Neuronal stem cell (in vitro differentiated cells): ENCODE measurements at places on chromosomes 3 and 15.
A peak's percentile ranks its signal among the peaks of the same experiment; 100 is the strongest.

DNA sequence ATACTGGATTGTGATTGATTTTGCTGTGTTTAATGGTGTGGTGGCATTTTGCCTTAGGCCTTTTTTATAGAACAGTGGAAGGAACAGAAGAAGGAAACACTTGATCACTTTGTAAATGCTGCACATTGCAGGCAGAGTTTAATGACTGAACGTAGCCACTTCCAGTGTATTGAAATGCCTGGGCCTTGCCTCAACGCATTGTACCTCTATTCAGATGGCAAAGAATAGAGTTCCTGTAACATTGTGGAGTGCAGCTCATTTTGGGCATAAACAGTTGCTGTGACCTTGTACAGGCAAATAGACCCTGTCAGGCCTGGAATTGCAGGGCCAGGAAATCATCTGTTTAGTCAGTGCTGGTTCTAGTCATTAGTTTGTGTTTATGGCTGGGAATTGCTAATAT is 225.0 kb downstream of the EPHA3 start:
- DNase-seq: no peak

- DNase-seq: no peak
Observed at GRCh38 chr3:87982421-87982820, 76.4 kb downstream of the CGGBP1 start.

- DNase-seq: no peak
Observed at GRCh38 chr3:176796371-176796770, 400.9 kb downstream of the TBL1XR1 start.

- DNase-seq: no peak
Observed at GRCh38 chr15:70142322-70143191, 44.8 kb upstream of the TLE3 start.

- no peak for DNase-seq
Observed at GRCh38 chr3:31219131-31219843, 313.4 kb upstream of the STT3B start.

- DNase-seq: peak; percentile 21
Observed at GRCh38 chr15:64162478-64162868, 349 bp downstream of the PPIB start.

DNA sequence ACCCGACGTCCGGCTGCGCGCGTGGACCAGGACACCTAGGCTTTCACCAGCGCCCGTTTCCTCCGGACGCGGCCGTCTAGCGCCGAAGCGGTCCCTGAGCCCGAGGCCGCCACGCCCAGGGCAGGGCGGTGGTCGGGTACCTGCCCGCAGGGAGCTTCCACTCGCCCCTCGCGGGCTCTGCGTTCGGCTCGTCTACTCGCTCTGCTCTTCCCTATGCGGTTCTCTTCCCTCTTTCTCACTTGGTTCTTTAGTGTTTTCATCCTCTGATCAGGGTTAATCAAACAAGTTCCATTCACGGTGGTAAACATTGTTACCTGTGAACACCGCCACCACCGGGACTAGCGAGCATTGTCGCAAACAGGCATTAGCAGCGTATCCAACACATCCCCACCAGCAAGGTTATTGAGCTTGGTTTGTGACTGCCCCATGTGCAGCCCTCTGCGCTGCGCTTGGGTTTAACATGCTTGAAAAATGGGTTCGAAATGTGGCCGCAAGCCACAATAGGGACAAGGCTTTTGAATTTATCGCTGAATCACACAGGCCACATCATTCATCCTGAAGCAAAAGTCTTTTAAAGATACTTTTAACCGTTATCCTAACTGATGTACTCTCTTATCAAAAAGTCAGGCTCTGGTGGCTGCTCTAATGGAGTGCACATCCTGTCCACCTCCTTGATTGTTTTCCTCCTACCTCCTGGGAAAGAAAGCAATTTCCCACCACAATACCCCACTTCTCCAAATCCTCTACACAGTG is 843 bp upstream of the CD47 start:
- DNase-seq: no peak

DNA sequence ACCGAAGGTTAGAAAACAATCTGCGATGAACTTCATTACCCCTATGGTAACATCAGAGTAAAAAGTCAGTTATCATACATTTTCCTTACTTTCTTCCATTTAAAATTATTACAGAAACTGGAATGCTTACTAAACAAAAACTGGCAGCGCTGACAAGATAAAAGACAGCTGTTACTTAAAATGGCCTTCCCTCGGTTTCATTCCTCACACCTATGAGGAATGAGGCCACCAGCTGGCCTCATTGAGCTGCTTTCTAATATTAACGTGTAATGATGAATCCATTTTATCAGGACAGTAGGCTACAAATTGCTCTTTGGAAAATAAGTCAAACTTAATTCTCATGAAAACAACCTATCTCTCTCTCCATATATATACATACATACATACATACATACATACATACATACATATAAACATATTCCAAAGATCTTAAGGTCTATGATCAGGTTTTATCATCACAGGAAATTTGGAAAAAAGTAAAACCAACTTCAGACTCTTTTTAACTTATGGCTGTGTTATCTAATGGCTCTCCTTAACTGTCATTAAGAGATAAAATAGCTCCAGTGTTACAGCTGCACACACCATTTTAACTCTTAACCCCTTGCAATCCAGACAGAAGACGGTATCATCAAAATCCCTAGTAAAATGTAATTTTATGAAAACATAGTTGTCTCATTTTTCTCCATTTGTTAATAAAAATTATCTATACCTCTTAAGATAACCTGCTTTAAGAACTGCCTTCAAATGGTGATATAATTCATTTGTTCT is 5.2 kb downstream of the CCNL1 start:
- DNase-seq: no peak

GRCh38 chr3:172140499-172141391 is 101.4 kb downstream of the FNDC3B start:
- DNase-seq: no peak

- DNase-seq: no peak
Observed at GRCh38 chr3:385151-385550, 188.6 kb downstream of the CHL1 start.

- no peak for DNase-seq
Observed at GRCh38 chr15:40048926-40049475, 10.0 kb upstream of the SRP14 start.

- DNase-seq: no peak
Observed at GRCh38 chr3:90184861-90185260, 1077.4 kb downstream of the EPHA3 start.

DNA sequence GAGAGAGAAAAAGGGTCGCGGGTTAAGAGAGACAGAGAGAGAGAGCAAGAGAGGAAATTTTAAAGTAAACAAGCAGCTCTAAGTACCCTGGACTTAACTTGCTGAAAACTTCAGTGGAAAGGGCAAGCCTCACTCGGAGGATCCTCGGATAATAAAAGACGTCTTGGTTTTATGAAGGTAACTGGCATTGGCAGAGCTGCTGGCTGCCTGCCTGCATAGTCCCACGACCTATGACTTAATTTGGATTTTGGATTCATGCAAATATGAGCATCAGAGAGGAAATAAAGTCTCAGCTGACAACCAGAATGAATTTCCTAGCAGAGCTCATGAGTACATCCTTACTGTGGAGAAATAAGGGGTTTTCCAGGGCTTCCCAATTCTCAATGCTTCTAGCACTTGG is 95.1 kb upstream of the PDZRN3 start:
- DNase-seq: no peak

GRCh38 chr3:189513281-189514117 is 117.7 kb upstream of the TP63 start:
- DNase-seq: no peak

DNA sequence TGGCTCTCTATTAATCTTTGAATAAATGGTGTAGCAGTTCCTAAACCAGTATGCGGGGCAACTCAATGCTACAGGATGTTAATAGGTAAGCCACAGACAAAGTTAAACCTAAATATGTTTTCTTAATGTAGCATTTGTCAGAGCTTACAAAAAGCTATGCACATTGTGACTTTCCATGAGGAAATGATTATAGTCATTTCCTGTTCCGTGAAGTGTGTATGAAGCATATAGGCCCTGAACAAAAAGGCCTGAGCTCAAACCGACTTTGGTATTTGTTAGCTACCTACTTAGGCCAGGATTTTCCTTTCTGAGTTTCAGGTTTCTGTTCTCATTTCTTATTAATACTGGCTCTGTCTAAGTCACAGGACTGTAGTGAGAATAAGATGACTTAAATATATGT is 14.2 kb downstream of the ZNF80 start:
- no peak for DNase-seq

DNA sequence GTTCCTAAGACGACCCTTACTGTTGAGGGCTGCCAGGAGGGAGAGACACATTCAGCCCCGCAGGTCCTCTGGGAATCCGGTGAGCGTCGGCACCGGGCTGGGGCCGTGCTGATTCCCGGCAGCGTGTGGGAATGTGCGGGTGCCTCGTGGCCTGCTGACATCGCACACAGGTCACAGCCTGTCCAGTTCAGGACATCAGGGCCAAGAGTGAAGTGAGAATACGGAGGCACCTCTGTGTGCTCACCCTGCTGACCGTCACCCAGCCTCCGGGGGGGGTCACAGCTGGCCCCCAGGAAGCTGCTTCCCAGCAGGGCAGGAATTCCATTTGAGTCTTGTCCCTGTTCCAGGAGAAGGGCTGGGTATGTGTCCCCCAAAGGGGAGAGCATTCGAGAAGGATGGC is 53.6 kb downstream of the PGPEP1L start:
- DNase-seq: no peak

- DNase-seq: no peak
Observed at GRCh38 chr15:70291305-70292075, 193.8 kb upstream of the TLE3 start.

GRCh38 chr3:47813551-47814177 is 10.7 kb downstream of the DHX30 start:
- DNase-seq: no peak

GRCh38 chr3:195822131-195822696 is 10.5 kb upstream of the MUC4 start:
- DNase-seq: no peak

- DNase-seq: no peak
Observed at GRCh38 chr3:66430876-66431275, 69.9 kb downstream of the LRIG1 start.

DNA sequence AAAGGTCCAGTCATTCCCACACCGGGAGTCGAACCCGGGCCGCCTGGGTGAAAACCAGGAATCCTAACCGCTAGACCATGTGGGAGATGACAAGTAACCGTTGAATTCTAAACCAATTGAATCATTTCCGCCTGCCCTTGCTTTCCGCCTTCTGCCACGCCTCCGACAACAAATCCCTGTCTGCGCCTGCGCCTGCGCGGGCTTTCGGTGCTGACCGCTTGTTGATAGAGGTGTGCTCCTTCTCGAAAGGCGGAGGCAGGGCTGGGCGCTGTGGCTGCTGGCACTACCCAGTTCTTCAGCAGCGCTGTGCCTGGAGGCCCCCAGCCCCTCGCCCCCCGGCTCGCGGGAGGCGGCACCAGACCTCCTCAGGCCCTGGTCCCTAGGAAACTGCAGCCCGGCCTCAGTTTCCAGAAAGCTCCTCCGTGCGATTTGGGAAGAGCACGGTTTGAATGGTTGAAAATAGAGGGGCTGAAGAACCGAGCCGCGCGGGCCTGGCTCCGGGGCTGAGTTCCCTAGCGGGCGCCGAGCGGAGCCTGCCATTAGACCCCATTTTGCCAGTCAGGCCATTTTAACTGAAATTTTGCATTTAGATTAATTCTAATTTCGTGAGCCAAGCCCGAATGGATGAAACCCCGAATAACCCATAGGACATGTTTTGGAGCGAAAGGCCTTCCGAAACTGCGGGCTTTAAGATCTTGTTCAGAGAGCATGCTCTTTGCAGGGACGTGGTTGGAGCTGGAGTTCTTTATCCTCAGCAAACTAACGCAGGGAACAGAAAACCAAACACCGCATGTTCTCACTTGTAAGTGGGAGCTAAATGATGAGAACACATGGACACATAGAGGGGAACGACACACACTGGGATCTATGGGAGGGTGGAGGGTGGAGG is 219.3 kb upstream of the ATP10A start:
- peak; percentile 97 for DNase-seq

GRCh38 chr3:178257491-178257890 is 278.7 kb upstream of the KCNMB2 start:
- no peak for DNase-seq

DNA sequence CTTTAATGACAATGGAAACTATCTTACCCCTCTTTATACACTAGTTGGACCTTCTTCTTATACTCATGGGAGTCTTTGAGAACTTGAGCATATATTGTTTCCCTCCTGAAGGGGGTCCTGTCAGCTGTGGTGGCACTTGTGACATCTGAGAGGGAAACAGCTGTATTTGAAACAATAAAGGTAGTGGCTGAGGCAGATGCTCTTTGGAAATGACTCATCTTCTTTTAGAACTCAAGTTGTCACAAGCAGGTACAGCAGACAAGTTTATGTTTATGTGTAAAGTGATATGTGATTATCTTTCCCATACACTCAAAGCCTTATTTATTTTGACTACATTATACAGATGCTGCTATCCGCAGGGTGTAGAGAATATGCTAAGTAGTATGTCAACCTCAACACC is 220.0 kb upstream of the GRM7 start:
- DNase-seq: no peak
